ENCODE measurements at places on chromosomes 4 and X.

DNA sequence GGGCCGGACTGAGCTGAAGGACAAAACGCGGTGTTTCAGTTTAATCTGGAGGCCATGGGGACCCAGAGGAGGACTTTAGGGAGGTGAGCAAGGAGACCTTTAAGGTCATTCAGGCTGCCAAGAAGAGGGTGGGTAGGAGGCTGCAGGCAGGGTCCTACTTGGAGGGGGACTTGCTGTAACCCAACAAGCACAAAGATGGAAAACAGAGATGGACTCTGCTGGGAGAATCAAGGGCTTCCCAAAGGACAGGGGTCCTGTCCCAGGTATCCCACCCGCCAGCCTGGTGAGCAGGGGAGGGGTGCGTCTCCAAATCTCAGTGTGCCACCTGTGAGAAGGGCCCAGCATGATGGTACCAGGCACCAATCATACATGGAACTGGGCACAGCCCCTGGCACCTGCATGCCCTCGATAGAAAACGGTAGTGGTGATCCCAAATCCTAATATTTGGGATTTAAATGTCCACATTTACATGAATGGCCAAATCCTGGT lies 3.9 kb upstream of the HAUS3 start:
- DNase-seq, result no peak

DNA sequence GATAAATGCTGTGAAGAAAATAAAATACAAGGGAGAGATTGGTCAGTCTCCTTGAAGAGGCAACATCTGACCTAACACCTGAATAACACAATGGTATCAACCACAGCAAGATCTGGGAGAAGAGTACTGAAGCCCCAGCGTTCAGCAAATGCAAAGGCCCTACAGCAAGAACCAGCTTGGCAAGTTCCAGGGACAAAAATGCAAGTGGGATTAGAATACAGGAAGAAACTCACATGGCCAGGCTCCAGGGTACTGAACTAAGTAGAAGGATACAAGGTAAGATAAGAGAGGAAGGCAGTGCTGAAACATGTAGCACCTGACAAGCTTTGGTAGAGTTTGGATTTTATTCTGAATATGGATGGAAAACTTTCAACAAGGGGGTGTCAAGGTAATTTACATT lies 3.6 kb downstream of the SMIM14 start:
- DNase-seq, result peak; percentile 63

- DNase-seq, result no peak
These were observed 222.4 kb downstream of the APBB2 start for GRCh38 chr4:40991908-40992307.

- no peak for DNase-seq
These were observed 63.9 kb downstream of the PLS3 start for GRCh38 chrX:115624916-115625315.

- peak; percentile 50 for DNase-seq
These were observed 48.5 kb upstream of the GPRIN3 start for GRCh38 chr4:89356086-89356485.

DNA sequence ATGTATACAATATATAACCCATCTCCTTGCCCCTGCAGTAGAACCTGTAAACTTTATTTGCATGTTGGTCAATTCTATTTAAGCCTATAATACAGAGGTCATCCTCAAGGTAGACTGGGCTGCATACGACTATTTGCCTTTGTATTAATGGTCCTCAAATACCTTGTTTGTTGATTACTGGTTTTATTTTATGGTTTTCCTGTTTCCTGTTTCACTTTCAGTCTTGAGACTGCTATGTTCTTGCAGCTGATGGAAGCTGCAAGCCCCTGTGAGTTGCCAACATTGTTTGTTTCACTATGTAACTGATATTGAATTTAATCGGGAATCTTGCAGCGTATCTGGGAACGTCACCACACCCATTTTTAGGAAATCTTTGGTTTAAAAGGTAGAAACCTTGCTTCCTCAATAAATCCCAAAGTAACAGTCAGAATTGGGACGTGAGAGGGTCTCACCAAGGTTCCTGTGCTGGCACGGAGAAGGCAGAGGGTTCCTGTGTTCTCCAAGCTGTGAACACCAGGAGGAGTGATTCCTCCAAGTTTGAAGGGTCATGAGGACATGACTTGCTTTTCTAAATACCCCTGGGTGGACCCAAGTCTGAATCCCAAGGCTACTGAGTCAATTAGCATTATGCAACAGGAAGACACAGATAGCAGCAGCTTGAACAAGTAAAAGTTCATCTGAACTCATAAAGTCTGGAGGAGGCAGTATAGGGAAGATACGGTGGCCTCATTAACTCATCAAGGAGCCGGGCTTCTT lies 110.6 kb upstream of the PNPLA4 start:
- no peak for DNase-seq

- peak; percentile 87 for DNase-seq
These were observed at the start of gene SYP for GRCh38 chrX:49199906-49200771. Gene SYP, minus strand, starts transcription at chrX:49200193. Its CDS starts 7 bp downstream, at chrX:49200186.

DNA sequence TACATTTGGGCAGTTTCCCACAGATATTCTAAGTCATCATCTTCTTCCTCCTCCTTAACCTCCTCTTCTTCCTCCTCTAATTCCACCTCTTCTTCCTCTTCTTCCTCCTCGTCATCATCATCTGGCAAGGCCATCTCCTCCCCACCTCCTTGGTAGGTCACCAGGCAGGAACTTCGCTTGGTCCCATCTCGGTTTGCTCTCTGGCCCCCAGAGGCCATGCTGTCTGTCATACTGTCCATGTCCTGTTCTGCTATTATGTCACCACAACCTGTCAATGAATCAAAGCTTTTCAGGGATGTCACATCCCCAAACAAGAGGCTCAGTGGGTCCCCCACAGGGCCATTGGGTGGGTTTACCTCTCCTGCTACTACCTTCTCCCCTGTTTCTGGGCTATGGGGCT lies 13.5 kb downstream of the AMER1 start:
- DNase-seq, result no peak

- no peak for DNase-seq
These were observed 115.3 kb upstream of the ZNF827 start for GRCh38 chr4:146053891-146054290.

DNA sequence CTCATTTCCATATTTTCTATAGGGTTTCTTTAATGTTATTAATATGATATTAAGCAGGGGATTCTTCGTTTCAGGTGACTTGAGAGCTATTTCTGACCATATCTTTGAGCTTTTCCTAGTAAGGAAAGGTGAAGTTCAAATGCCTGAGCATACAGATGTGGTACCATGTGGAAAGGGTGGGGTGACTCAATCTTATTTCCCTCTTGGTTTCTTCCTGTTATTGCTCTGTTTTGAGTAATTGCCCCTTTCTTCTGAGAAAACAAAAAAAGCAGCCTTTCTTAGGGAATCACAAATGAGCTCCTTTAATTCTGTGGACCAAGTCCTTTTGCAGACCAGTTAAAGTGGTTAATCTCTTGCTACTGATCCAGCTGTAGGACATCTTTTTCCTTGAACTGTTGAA lies 41.0 kb upstream of the AGA start:
- DNase-seq, result no peak

GRCh38 chr4:67131224-67131623 lies 414.1 kb downstream of the CENPC start:
- no peak for DNase-seq

DNA sequence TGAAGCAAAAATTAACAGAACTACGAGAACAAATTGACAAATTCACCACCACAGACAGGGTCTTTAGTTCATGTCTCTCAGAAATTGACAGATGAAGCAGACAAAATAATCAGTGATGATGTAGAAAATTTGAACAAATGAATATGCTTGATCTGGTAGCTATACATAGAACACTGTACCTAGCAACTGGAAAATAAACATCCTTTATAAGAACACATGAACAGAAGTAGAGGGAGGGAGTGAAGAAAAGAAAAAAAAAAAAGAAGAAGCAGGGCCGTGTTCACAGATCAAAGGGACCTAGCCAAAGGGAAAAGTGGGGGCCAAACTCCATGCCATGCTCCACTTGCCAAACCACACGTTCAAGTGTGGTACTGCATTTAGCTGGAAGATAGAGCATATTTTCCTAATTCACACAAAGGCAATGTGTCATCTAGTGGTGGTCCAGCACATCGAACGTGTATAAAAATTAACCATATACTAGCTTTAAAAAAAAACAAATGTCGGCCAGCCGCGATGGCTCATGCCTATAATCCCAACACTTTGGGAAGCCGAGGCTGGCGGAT lies 5.6 kb upstream of the THOC2 start:
- DNase-seq, result no peak

DNA sequence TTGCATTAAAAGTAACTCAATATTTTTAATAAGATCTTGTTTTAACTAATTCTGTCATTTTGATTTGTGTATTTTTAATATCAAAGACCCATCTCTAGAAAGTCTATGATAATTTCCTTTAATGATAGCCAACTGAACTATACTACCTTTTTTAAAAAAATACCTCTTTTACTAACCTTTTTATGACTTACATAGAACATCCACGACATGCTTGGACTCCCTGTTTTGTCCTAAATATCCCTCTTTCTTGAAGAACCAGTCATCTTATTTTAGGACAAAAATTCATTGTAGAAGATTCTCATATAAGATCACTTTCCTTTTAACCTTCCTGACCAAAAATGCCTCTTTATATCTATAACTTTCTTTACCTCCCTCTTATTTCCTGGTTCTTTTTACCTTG lies 76.8 kb upstream of the GC start:
- no peak for DNase-seq

DNA sequence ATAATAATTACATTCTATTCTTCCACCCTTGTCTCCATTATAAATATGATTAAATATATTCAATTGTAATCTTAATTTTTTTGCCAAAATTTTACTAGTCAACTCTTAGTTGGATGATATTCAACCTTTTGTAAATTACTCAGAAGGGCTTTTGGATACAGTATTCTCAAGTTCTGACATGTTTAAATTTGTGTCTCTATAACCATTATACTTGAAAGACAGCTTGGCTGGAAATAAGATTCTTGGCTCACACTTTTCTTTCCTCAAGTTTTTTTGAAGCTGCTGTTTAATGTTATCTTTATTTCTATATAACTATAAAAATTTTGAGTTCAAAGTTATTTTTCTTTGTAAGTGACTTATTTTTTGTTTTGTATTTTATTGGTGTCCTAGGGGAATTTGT lies 214.4 kb downstream of the ARAP2 start:
- DNase-seq, result no peak

GRCh38 chrX:46318551-46318950 lies 226.7 kb downstream of the ZNF674 start:
- DNase-seq, result no peak

- no peak for DNase-seq
These were observed 53.6 kb downstream of the LAS1L start for GRCh38 chrX:65480960-65481359.

DNA sequence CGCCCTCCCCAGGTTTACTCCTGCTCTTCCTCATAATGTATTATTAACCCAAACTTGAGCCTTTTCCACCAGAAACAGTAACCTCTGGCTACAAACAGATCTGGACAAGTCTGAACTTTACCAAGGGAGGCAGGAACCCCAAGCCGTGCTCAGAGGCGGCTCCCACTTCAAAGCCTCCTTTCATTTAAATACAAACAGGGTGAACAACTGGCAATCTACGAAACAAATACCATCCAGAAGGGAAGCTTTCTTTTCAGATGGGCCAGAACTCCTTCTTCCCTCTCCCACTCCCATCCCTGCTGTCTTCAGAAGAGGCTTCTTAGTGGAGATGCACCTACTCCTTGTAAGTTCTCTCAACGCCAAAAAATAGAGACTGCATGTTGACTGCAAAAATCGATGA lies 2.1 kb upstream of the GPC4 start:
- DNase-seq, result no peak

- no peak for DNase-seq
These were observed 24.3 kb upstream of the GPR34 start for GRCh38 chrX:41664375-41664901.

- no peak for DNase-seq
These were observed 78.5 kb downstream of the BTC start for GRCh38 chr4:74715706-74716435.

- no peak for DNase-seq
These were observed 434.3 kb upstream of the FAT1 start for GRCh38 chr4:187158003-187158402.

- no peak for DNase-seq
These were observed 13.3 kb upstream of the UBA6 start for GRCh38 chr4:67714248-67714583.

Data from colonic mucosa (tissue), 4 donors.